ENCODE measurements at places on chromosomes 2 and 18.
A peak's percentile ranks its signal among the peaks of the same experiment; 100 is the strongest.

DNA sequence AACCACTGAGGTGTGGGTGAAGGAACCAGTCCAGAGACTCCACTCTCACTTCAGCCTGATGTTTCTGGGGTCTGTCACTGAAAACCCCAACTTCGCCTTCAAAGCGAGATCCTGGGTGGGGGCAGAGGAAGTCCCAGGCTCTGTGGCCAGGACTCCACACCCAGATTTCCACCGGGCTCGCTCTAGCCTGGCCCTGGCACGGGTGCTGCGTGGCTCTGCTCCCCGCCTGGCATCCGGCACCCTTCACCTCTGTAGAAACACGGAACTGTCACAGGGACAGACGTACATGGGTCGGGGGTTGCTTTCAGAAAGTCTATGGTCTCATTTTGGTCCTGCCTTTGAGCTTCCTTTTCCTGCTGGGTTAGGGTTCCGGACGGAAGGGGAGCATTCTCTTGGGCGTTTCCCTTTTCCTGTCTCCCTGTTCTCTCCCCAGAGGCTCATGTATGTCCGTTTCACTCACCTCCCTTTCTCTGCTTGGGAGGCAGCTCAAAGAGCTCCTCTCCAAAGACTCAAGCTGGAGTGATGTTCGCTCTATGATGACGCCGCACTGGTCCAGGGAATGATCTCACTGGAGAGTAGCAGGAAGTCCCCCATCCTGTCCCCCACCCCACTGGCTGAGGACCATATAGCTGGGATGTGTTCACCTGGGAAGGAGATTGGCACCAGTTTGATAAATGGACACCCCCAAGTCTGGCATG, 41.5 kb downstream of the ODC1 start:
- DNase-seq: no peak

GRCh38 chr2:96306370-96306769, 1.0 kb upstream of the SNRNP200 start:
- no peak for DNase-seq

DNA sequence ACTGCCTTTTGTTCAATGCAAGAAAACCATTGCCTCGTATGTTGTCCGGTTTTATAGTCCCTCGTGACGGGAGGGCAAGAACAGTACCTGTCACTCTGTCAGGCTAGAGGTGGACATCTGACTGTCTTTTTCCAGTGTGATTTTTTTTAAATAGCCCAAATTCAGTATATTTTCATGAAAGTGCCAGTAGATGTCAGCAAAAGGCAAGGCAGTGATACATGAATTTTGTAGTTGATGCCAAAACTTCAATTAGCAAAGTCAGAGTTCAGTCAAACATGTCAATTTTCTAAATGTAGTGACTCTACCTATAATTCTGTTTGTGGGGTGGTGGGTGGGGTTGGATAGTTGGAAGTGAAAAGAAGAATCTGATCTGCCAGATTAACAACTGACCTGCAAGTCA, 296.0 kb upstream of the MC4R start:
- no peak for DNase-seq

- no peak for DNase-seq
These were observed 21.9 kb downstream of the TMEM177 start for GRCh38 chr2:119700866-119701265.

DNA sequence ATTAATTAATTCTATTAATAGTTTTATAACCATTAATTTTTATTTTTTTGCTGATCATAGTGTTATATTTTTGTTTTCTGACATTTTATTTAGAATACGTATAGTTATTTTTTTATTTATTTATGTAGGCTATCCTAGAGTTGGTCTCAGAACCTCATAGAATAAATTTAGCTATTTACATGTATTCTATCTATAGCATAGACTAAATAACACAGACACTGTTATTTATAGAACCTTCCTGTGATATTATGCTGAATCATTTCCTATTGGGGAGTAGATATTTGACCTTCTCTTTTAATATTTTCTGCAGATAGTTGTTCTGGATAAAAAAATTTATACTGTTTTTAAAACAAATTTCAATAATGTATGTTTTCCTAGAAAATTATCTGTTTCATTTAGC, 20.2 kb downstream of the ARHGEF33 start:
- no peak for DNase-seq

DNA sequence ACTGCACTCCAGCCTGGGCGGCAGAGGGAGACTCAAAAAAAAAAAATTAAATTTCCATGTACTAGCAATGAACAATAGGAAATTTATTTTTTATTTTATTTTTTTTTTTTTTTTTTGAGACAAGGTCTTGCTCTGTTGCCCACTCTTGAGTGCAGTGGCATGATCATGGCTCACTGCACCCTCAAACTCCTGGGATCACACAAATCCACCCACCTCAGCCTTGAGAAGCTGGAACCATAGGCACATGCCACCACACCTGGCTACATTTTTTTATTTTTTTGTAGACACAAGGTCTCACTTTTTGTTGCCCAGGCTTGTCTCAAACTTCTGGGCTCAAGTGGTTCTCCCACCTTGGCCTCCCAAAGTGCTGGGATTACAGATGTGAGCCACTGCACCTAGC, 16.9 kb downstream of the CNOT9 start:
- no peak for DNase-seq

GRCh38 chr2:121855510-121855909, 100.1 kb downstream of the TSN start:
- DNase-seq: no peak

GRCh38 chr18:44740000-44740399, 59.3 kb downstream of the SETBP1 start:
- no peak for DNase-seq

DNA sequence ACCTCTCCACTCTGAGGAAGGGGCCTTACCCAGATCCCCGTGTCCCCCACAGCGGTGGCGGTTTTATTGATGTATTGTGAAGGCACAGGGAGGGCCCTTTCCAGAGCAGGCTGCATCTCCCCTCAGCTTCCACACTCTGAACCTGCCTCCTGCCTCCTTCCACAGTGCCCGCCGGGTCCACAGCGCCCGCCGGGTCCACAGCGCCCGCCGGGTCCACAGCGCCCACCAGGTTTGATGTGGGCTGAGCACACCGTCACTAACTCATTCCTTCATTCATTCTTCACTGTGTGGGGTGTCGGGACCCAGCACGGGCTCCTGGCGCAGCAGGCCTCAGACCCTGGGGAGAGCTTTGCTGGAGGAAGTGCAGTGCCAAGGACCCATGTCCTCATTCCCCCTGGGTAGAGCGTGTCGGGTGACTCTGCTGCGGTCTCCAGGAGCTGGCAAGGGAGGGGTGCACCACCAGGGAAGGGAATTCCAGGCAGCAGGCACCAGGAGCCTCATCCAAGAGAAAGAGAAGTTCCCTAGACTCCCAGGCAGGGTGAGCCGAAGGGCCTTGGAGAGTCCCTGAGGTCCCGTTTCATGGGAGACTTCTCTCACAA, 57.1 kb downstream of the HPCAL1 start:
- no peak for DNase-seq

DNA sequence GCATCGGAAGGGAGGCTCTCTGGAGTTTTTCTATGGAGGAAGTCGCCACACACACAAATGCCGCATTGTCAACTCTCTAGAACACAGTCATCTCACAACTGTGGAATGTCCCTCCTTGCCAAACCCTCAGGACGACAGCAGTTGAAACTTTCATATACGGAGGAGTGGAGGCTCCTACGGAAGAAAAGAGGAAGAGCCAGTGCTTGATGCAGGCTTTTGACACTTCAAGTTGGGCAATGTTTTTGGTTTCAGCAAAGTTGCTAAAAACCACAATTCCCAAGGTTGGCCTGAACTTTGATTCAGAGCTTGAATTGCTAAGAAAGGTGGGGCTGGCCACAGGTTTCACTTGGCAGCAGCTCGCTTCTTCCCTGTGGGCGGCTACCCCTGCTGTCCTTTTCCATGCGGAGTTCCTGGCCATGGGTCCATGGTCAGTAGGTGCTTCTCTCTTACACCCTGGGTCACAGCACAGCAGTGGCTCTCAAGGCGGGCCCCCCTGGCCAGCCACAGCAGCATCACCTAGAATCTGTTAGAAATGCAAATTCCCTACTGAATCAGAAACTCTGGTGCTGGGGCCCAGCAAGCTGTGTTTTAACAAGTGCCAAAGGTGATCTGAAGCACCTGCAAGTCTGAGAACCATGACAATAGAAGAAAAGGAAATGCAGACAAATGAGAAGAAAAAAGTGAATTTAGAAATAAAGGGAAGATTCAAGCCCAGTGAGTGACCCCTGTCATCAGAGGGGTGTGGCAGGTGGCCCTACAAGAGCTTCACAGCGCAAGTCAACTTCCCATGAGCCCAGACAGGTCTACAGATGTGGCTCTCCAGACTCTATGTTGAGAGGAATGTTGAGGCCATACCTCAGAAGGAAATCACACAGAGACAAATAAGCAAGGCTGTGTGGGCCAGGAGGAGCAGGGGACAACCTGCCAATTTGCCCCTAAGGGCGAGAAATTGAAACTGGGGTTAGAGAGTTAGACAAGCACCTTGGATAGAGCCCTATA, 856.4 kb downstream of the RNF144A start:
- no peak for DNase-seq

GRCh38 chr2:181937473-181937872, 45.9 kb downstream of the ITPRID2 start:
- no peak for DNase-seq

GRCh38 chr2:175742367-175742766, 259.7 kb downstream of the LNPK start:
- DNase-seq: no peak

GRCh38 chr2:89842180-89842908, 1150.9 kb downstream of the RPIA start:
- no peak for DNase-seq

- DNase-seq: no peak
These were observed 86.2 kb downstream of the SMIM21 start for GRCh38 chr18:75341267-75341666.

- peak; percentile 73 for DNase-seq
These were observed 2.1 kb upstream of the CHCHD5 start for GRCh38 chr2:112582314-112582746.

DNA sequence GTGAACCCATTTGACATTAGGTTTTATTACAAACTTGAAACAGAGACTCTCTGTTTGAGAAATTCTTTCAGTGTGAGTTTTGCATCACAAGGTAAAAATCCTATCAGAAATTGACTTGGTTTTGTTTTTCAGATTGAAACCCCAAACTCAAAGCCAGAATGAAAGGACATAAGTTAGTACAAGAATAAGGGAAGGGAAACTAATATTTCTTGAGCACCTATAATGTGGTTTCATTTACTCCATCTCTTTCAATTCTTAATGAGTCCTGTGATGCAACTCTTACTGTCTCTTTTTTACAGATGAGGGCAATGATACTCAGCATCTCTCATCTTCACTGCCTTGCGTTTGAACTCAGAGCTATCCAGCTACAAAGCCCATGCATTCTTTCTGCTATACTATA, 210.0 kb upstream of the SIX3 start:
- DNase-seq: no peak

DNA sequence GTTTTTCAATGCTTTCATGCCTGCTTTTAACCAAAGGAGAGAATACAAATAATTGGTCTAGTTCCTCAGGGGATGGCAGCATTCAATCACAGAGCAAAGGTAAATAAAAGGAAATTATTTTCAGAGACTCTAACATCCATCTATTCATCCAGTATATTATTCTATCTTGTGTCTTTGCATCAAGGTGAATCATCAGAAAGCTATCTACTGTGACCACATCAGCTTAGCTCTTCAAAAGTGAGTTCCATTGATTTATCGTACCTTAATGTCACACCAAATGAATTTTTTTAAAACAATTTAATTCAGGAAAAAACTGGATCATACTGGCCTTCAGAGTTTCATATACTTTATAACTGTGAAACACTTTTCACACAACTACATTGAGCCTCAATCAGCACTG, 66.1 kb downstream of the CHN1 start:
- no peak for DNase-seq

DNA sequence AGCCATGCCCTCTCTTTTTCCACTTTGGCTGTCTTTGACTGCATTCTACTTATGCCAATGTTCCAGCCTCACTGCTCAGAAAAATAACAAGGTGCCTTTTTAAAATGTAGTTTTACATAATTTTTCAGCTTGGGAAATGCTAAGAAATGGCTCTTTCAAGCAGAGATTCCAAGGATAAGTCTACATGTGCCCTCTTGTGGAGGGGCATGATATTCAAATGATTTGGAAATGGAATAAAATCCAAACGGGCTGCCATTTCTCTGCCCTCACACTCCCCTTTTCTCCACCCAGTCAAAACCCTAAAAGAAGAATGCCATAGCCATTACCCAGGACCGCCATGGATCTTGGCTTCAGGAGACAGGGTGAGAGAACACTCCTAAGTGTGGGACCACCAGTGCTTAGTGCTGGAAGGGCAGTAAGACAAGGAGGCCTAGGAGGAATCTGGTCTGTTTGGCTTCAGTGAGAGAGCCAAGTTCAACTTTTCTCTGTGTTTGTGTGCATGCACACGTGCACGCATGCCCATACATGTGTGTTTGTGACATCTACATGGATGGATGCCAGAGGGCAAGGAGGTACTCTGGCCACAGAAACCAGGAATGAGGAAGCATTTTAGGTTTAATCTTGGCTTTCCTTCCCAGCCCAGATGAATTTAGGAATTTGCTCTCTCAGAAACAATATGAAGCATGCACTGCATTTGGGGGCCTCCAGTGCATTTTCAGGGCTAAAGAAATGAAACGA, 174.0 kb upstream of the SLC14A2 start:
- no peak for DNase-seq

DNA sequence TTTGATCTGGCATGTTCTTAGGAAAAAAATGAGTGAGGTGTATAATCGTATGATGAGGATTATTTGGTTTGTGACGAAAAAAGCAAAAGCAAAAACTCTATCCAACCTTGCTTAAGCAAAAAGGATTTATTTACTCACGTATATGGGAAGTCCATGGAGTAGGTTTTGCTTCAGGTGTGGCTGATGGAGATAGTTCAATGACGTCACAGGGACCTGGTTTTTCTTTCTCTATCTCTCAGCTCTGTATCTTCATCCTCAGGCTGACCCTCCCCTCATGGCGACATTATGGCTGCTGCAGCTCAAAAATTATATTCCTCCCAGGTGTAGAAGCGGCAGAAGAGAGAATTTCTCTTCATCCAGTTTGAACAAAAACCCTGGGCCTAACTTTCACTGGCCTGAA, 8.9 kb downstream of the TMSB10 start:
- DNase-seq: no peak

DNA sequence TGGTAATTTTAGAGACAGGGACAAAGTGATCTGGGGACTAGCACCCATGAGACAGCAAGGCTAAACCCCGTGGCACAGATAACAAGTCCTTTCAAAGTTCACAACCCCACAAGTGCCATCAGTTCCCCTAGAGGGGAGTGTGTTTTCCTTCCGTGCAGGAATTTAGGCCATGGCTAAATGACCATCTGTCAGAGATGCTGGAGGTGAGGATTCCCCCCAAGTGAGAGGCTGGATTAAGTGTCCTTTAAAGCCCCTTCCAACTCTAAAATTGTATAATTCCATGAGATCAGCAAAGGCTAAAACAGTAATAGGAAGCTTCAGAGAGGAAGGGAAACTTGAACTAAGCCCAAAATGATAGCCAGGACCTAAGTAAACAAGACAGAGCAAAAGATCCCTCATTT, 8.7 kb downstream of the FEZ2 start:
- no peak for DNase-seq

GRCh38 chr18:46623541-46623940, 33.5 kb downstream of the LOXHD1 start:
- no peak for DNase-seq

Measured in NCI-H510A treated with DMSO at 0.1 percent for 48 hours (cell line).